ENCODE measurements at places on chromosomes 16 and 17. TPM values are rescaled to one million over a fixed set of nuclear protein-coding genes. Genes with fewer than 3 reads are reported as not detected.

The RPH3AL gene
- total RNA-seq = 42.3 TPM

The IL17C gene
- not detected for total RNA-seq

The GUCY2D gene
- not detected for total RNA-seq

The KRT13 gene
- not detected for total RNA-seq

The DOC2A gene
- 7.5 TPM for total RNA-seq

The FAM171A2 gene
- total RNA-seq = 0.24 TPM

The CSH1 gene
- total RNA-seq = not detected

The ASIC2 gene
- total RNA-seq = 2.0 TPM

The PIRT gene
- 1.1 TPM for total RNA-seq

The SOX9 gene
- 49.7 TPM for total RNA-seq

GRCh38 chr16:48156790-48157209 is 1.0 kb upstream of the ABCC12 start:
- DNase-seq = peak; percentile 49

DNA sequence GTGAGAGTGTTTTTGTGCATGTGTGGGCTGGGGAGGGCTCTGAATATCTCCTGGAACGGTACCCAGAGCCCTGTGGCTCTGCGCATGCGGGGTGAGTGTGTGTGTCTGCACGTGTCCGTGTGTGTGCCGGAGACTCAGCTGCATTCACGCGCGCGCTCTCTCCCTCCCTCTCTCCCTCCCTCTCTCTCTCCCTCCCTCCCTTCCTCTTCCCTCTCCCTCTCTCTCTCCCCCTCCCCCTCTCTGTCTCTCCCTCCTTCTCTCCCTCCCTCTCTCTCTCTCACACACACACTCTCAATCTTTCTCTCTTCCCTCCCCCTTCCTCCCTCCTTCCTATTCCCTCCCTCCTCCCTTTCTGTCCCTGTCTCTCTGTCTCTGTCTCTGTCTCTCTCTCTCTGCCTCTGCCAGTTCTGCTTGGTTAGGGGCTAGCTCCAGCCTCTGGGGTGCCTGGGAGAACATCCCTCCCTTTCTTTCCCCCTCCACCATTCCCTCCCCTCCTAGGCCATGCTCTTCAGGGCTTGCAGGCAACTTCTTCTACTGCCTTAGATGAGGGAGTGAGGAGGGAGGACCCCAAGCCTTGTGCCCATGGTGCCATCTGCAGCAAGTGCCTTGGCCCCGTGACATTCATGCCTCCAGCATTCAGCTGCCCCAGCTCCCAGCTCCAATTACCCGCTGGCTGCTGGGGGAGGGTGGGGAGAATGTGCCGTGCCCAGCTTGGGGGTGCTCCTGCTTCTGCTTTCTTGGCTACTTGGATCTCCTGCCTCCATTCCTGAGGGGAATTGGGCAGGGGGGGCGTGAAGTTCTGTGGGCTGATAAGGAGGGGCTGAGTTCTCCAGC is 6.4 kb downstream of the THRA start:
- DNase-seq = peak; percentile 92

DNA sequence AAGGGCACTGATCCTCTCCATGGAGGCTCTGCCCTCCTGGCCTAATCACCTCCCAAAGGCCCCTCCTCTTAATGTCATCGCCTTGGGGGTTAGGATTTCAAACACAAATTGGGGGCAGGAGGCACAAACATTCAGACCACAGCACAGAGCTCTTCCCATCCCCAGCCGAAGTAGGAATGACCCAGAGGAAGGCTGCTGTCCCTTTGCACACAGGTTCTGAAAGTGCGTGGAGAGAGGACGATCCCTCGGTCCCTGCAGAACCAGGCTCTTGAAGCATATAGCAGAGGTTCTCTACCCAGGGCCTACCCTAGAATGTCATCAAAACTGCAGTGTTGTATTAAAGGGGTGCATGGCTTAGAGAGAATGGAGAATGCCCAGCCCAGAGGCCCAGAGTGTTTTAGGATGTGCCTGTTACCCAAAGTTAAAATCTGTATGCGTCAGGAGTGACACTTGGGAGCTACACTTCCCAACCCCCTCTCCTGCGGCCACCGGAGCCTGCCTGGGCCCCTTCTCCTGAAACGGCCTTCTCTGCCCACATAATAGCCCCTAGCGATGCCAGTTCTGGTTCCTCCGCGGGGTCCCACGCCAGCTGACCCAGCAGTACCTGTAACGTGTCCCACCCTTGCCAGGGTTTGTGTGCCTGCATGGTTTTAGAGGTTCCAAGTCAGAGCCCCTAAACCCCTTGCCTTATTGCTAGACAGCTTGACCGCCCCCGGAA is 159.5 kb upstream of the CACNG5 start:
- no peak for DNase-seq

DNA sequence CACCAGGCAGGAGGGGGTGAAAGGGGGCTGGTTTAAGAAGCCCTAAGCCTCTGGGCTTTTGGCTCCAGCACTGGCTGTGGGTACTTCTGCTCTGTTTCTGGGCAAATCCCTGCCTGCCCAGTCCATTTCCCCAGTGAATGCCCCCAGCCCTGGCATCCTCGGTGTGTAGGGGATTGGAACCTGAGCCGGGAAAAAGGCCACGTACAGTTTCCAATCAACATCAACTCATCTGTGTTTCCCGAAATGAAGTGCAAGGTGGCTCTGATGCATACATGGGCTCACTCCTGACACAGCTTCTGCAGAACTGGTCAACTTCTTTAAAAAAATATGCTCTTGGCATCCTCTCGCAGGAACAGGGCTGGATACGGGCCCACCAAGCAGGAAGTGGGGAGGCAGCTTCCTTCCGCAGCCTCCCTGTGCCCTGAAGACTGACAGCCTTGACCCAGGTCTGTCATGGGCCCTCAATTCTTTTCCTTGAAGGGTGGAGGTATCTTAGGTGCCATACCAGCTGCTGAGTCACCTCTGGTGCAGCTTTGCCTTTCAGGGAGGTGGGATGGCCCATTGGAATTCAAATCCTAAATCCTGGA is 73.3 kb downstream of the N4BP1 start:
- no peak for DNase-seq

- DNase-seq = peak; percentile 10
These were observed 37.9 kb upstream of the CHMP6 start for GRCh38 chr17:80953471-80954315.

GRCh38 chr17:77437017-77437416 is 296.2 kb downstream of the SEC14L1 start:
- no peak for DNase-seq

DNA sequence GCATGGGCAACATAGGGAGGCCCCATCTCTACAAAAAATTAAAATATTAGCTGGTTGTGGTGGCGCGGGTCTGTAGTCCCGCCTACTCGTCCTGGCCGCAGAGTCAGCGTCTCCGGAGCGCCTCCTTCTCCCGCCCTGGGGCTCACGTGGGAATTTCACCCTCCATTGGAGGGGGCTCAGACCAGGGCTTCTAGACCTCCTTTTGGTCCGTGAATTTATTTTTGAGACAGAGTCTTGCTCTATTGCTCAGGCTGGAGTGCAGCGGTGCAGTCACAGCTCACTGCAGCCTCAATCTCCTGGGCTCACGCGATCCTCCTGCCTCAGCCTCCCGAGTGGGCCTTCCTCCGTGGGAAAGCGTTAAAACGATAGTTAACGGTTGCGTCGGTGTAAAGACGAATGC is 394 bp upstream of the NME4 start:
- no peak for DNase-seq

DNA sequence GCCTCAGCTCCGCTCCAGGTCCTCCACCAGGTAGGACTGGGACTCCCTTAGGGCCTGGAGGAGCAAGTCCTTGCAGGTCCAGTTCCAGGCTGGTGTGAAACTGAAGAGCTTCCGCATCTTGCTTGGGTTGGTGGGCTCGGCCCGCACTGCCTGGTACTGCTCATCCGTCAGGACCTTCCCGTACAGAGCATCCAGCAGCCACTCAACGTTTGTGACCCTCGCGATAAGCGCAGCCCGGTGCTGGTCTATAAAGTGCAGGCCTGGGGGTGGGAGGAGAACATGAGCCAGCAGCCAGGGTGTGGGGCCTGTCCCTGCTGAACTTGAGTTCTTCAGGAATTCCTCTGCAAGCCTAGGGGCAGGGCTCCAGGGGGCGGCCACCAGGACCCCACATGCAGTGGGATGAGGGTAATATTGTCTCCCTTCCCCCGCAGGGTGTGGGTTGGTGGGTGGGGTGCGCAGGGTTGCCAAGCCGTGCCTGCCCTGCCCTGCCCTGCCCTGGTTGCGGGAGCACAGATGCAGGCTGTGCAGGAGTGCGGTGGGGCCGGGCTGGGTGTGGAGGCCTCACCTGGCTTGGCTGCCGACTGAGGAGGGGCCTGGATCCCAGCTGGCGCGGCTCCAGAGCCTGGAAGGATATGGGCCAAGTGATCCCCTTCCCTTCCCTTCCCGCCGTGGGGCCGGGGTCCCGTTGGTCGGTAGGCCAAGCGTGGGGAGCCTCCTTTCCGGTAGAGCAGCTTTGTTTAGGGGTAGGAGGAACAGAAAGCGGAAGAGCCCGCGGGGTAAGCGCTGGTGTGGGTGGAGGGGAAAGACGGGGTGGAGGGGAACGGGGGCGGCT is 762 bp downstream of the PYCARD start:
- DNase-seq = peak; percentile 78

DNA sequence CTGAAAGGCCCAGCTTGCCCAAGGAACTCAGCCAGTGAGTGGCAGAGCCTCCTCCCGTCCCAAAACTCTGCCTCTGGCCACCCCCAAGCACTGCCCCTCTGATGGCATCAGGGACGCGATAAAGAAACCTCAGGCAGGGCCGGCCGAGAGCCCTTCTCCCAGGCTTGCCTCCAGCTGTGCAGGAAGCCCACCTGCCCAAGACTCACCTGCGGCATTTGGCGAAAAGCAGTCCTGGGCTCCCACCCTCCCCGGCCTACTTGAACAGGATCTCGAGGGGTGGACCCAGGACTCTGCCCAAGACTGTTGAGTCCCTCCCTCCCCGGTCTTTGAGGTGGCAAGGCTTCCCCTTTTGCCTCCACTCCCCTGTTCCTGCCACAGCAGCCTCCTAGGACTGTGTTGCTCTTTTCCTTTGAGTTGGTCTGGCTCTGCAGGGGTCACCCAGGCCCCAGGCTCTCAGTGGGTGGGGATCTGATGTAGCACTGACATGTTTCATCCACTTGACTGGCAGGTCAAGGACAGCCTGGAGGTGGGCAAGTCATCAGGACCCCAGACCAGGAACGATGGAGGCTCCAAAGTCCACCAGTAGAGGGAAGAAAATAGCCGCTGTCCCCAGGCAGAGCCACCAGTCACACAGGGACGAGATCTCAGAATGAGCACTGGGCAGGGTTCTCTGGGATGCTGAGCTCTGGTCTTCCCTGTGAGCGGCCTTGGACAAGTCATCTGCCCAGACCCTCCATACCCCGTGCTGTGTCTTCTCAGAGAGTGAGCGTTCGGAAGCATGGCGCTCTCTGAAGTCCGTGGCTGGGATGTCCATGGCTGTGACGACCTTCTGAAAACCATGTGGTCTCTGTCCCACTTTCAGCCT is 111.0 kb upstream of the TNRC6C start:
- DNase-seq = no peak

DNA sequence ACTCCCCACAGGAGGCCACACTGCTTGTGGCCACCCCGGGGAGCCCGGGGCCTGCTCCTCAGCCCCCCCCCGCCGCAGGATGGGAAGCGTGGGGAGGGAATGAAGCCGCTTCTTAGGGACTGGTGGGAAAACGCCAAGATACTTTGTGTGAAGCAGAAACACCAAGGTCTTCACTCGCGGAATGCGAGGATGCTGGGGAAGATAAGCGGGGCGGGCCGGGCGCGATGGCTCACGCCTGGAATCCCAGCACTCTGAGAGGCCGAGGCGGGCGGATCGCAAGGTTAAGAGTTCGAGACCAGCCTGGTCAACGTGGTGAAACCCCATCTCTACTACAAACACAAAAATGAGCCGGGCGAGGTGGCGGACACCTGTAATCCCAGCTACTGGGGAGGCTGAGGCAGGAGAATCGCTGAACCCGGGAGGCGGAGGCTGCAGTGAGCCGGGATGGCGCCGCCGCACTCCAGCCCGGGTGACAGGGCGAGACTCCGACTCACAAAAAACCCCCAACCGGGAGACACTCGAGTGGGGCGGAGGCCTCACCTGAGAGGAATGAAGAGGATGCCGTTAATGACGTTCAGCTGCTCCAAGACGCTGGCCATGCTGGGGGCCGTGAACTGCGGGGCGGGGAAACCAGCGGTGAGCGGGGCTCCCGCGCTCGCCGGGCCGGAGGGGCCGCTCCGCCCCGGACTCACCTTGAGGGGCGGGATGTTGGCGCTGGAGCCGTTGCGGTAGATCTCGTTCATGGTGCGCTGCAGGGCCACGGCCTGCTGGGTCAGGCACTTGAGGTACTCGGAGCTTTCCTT is 20.3 kb downstream of the CLUH start:
- DNase-seq = no peak

GRCh38 chr17:78712043-78712442 is 70.0 kb downstream of the CYTH1 start:
- no peak for DNase-seq

Measured in left colon (tissue), 2 donors.